Stimulated activated CD4-positive, alpha-beta T cell treated with anti-CD3 and anti-CD28 coated beads, Interleukin-2, amount 100 ng/mL, for 4 hours (primary cell): ENCODE measurements at places on chromosomes 11 and 22.

DNA sequence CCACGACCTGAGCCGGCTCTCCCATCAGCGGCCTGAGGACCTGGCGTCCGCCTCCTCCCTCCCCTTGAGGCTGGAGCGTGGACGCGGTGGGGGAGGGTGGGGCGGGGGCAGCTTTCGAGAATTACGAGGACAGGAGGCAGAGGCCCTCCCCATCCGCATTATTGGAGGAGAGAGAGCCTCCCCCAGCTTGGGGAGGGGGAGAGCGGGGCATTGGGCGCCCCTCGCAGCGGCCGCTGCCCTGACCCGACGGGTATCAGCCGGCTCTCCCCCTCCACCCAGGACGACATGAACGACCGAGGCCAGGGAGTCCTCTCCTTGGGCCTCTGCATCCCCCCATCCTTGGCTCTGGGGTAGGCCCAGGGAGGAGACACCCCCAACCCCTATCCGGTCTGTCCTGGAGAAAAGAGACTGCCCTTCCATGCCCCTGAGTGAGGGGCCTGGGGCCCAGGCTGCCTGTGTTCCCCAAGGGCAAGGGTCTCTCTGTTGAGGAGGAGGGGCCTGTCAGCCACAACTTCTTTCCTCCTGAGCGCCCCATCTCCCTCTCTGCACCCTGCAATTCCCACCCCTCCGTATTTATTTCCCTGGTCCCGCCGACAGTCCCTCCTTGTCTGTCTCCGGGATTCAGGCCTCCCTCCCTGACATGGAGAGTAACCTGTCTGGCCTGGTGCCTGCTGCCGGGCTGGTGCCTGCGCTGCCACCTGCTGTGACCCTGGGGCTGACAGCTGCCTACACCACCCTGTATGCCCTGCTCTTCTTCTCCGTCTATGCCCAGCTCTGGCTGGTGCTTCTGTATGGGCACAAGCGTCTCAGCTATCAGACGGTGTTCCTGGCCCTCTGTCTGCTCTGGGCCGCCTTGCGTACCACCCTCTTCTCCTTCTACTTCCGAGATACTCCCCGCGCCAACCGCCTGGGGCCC is 495 bp downstream of the GPR137 start:
- DNase-seq, result no peak

DNA sequence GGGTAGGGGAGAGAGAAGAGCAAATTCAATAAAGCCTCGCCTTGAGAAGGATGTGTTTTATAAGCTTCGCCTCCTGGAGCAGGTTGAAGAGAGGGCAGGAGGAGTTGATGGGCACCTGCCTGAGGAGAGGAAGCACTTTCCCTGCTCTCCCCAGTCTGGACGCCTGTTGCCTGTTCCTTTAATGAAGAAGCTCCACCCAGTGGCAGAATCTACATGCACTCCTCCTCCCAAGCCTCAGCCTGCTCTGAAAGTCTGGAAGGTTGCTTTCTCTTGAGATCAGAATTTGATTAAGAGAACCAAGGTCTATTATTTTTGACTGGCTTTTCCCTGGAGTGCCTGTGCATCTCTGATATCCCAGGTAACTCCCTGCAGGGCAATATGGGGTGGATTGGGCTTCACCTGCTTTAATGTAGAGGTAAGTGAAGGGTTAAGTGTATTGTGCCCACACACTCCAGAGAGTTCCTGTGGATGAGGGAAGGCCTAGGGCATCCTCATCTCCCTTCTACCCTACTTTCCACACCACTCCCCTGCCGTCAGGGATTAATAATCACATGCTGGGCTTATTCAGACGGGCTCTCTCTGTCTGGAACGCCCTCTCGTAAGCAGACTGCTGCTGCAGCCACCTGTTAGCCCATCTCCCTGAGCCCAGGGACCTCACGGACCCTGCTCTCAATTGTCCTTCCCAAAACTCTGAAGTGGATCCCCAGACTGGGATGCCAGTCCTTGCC is 22.3 kb downstream of the NTM start:
- DNase-seq, result no peak

DNA sequence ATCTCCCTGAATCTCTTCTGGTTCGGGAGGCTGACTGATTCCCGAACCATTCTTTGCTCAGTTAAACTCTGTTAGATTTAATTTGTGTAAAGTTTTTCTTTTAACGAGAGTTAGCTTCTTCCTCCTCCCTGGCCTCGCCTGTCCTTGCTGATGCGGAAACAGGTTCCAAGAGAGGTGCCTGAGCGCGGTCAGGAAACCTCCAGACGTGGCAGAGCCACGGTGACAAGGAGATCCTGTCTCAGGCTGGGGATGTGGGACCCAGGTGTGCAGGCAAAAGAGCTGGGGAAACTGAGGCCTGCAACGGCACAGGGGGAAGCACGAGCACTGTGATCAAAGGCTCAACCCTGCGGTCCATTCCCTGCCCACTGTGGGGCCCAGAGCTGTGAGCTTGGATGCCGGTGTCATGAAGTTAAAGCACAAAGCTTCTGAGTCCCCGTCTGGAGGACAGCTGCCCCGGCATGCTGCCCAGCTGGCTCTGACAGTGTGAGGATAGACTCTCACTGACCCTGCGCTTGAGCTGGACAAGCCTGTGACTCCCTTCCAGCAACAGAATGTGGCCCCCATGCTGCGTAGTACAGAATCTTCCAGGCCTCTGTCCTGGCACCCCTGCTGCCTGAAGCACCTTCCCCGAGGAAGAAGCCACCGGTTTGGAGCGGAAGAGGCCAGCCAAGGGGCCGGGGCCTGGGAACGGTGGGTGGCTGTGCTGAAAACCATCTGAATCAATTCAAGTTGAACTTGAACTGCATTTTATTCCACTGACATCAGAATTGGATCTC is 960.6 kb downstream of the BRD1 start:
- DNase-seq, result no peak

DNA sequence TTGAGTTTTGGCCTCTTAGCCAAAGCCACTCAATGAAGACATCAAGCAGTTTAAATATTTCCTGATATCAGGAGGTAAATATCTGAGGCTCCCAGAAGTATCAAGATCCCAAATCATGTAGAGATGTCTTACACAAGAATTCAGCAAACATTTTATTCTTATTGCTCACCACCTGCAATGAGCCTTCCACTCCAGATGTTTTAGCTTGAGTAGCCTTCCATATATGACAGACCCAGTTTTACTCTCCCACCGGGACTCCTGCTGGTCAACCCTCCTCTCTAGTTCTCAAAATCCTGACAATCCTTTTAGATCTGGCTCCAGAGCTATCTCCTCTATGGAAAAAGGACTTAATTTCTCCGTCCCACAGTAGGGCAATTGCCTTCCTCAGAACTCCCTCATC is 404.4 kb downstream of the KCNA4 start:
- DNase-seq, result no peak

DNA sequence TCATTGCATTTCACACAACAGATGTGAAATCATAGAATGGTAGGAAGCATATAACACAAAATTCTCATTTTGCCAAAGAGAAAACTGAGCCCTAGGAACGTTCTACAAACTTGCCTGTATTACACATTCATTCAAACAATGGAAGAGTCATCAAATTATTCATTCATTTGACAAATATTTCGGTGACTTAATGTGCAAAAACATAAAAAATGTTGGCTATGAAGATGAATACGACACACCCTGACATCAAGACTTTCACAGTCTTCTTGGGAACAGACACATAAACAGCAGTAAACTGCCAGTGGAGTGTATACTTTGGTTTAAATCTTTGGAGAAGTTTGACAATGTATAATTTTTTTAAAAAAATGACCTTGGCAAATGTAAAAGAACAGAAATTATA is 20.4 kb upstream of the C11orf87 start:
- DNase-seq, result no peak

GRCh38 chr22:44582016-44582415 is 84.0 kb upstream of the RTL6 start:
- DNase-seq, result no peak

GRCh38 chr11:77503006-77503405 is 29.1 kb upstream of the PAK1 start:
- no peak for DNase-seq

DNA sequence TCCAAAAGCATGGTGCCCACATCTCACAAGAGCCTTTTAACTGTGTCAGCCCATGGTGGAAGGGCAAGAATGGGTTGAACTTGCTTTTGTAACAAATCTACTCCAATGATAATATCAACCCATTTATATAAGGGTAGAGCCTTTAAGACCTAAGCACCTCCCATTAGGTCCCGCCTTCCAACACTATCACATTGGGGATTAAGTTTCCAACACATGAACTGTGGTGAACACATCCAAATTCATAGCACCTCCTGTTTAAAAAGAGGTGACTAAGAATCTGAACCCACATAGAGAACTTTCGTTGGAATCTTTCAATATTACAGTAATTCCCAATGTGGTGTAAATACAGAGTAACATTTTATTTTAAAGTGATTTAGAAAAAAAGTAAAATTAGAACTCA is 9.2 kb upstream of the CNTF start:
- DNase-seq, result no peak
